ENCODE measurements at places on chromosomes 1 and 21. TPM values are rescaled to one million over a fixed set of nuclear protein-coding genes. Genes with fewer than 3 reads are reported as not detected.

Gene OSCP1
- total RNA-seq, result 10.2 TPM

Gene OR2W3
- total RNA-seq, result 3.0 TPM

Gene ZNF695
- total RNA-seq, result not detected

Gene SAMD13
- total RNA-seq, result 0.41 TPM

Gene CYP4B1
- 50.3 TPM for total RNA-seq

Gene GPR52
- 1.5 TPM for total RNA-seq

Gene BSDC1
- 69.9 TPM for total RNA-seq

Gene CD1C
- not detected for total RNA-seq

Gene TSSK3
- not detected for total RNA-seq

Gene CHIT1
- total RNA-seq, result not detected

Gene FCMR
- 1.1 TPM for total RNA-seq

DNA sequence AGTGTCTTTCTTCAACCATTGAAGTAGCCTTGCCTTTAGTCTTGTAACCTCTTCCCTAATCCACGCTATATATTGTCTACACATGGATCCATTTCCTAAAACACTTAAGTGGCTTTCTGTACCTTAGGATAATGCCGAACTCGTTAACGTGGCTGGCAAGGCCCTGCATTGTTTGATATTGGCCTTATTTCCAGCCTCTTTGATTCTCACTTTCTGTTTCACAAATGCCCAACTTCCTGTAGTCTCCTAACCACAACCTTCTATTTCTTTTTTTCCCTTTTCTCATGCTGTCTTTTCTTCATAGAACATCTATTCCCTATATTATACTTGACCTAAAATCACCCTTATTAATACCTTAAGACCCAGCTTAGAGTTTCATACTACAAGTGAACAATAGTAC is 536.0 kb downstream of the LMO4 start:
- H3K27me3 ChIP-seq, result no peaks in the 10 kb centered on the region
- no peaks in the 10 kb centered on the region for H3K4me1 ChIP-seq
- H3K4me3 ChIP-seq, result no peak overlapping the region
- DNase-seq, result no peak
- H3K27ac ChIP-seq, result no peak overlapping the region
- H3K36me3 ChIP-seq, result no peaks in the 10 kb centered on the region

- H3K27me3 ChIP-seq, result no peaks in the 10 kb centered on the region
- H3K36me3 ChIP-seq, result no peaks in the 10 kb centered on the region
- no peak overlapping the region for H3K4me3 ChIP-seq
- DNase-seq, result no peak
Observed at GRCh38 chr1:81304187-81304586, 496.5 kb upstream of the ADGRL2 start.

GRCh38 chr1:105368446-105368845 is 1618.7 kb downstream of the AMY1C start:
- no peak for DNase-seq
- no peaks in the 10 kb centered on the region for H3K27me3 ChIP-seq
- H3K4me3 ChIP-seq, result no peak overlapping the region

GRCh38 chr1:39003794-39004193 is 12.7 kb downstream of the AKIRIN1 start:
- peaks cover 4% of the 10 kb centered on the region for H3K4me1 ChIP-seq
- H3K27me3 ChIP-seq, result no peaks in the 10 kb centered on the region
- H3K4me3 ChIP-seq, result no peak overlapping the region
- H3K36me3 ChIP-seq, result peaks cover 72% of the 10 kb centered on the region

GRCh38 chr1:101898137-101898536 is 98.6 kb downstream of the OLFM3 start:
- H3K4me1 ChIP-seq, result no peaks in the 10 kb centered on the region
- H3K27ac ChIP-seq, result no peak overlapping the region
- H3K4me3 ChIP-seq, result no peak overlapping the region
- no peak for DNase-seq
- no peaks in the 10 kb centered on the region for H3K36me3 ChIP-seq

DNA sequence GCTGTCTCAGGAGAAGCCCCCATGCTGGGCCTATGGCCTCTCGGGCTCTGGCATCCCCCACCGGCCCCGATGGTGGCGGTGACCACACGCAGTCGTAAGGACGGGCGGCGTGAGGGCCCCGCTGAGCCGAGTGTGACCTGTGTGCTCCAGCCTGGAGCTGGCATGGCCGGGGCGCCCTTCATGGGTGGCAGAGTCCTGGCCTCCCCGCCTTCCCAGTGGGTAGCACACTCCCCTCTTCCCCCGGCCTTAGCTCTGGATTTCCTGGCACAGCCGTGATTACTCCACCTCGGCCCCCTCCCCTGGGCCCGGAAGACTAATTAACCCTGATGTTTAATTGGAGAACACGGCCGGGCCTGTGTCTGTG is 44.6 kb downstream of the SLX9 start:
- H3K4me3 ChIP-seq, result no peak overlapping the region
- no peaks in the 10 kb centered on the region for H3K4me1 ChIP-seq
- peak; percentile 58 for DNase-seq
- no peaks in the 10 kb centered on the region for H3K27me3 ChIP-seq

GRCh38 chr21:33256019-33256418 is 10.1 kb upstream of the IL10RB start:
- no peaks in the 10 kb centered on the region for H3K27me3 ChIP-seq
- no peaks in the 10 kb centered on the region for H3K4me1 ChIP-seq
- H3K4me3 ChIP-seq, result no peak overlapping the region

GRCh38 chr1:225449774-225450173 is 21.9 kb upstream of the LBR start:
- H3K36me3 ChIP-seq, result no peaks in the 10 kb centered on the region
- no peaks in the 10 kb centered on the region for H3K27me3 ChIP-seq
- peaks cover 95% of the 10 kb centered on the region for H3K4me1 ChIP-seq
- DNase-seq, result peak; percentile 58
- H3K4me3 ChIP-seq, result no peak overlapping the region
- peak overlapping the region; percentile 93 for H3K27ac ChIP-seq

GRCh38 chr1:209434066-209434465 is 149.4 kb upstream of the CAMK1G start:
- H3K4me1 ChIP-seq, result no peaks in the 10 kb centered on the region
- H3K27ac ChIP-seq, result no peak overlapping the region
- H3K4me3 ChIP-seq, result no peak overlapping the region
- H3K27me3 ChIP-seq, result no peaks in the 10 kb centered on the region

DNA sequence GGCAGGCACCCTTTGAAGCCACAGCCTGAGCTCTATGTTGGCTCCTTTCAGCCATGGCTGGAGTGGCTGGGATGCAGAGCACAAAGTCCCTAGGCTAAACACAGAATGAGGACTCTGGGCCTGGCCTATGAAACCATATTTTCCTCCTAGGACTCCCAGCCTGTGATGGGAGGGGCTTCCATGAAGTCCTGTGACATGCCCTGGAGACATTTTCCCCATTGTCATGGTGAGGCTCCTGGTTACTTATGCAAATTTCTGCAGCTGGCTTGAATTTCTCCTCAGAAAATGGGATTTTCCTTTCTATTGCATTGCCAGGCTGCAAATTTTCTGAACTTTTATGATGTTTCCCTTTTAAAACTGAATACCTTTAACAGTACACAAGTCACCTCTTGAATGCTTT is 61.3 kb downstream of the VCAM1 start:
- H3K4me1 ChIP-seq, result no peaks in the 10 kb centered on the region
- no peak for DNase-seq
- no peaks in the 10 kb centered on the region for H3K27me3 ChIP-seq

- DNase-seq, result no peak
- no peaks in the 10 kb centered on the region for H3K4me1 ChIP-seq
- H3K36me3 ChIP-seq, result no peaks in the 10 kb centered on the region
Observed at GRCh38 chr1:14822493-14822892, 224.0 kb downstream of the KAZN start.

- H3K36me3 ChIP-seq, result peaks cover 5% of the 10 kb centered on the region
- no peaks in the 10 kb centered on the region for H3K27me3 ChIP-seq
- DNase-seq, result peak; percentile 76
- H3K4me1 ChIP-seq, result peaks cover 23% of the 10 kb centered on the region
- peak overlapping the region; percentile 92 for H3K27ac ChIP-seq
Observed at GRCh38 chr1:179082333-179082998, 596 bp downstream of the TOR3A start.

DNA sequence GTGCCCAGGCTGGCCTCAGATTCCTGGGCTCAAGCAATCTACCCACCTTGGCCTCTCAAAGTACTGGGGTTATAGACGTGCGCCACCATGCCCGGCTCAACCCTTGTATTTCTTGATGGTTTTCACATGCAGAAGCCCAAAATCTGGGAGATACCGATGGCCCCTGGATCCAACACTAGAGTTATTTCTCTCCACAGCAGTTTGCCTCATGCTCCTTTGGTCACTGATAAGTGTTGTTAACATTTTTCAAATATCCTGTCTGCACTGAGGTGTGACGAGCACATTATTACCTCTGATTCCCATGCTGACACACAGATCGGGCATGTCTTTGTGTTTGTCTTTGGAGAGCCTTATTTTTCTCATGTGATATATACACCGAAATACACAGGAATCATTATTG is 107.0 kb downstream of the KIF26B start:
- no peak overlapping the region for H3K27ac ChIP-seq
- no peak for DNase-seq
- no peak overlapping the region for H3K4me3 ChIP-seq
- peaks cover 9% of the 10 kb centered on the region for H3K27me3 ChIP-seq
- H3K36me3 ChIP-seq, result no peaks in the 10 kb centered on the region
- H3K4me1 ChIP-seq, result no peaks in the 10 kb centered on the region

- no peaks in the 10 kb centered on the region for H3K36me3 ChIP-seq
- peaks cover 14% of the 10 kb centered on the region for H3K4me1 ChIP-seq
- H3K27me3 ChIP-seq, result no peaks in the 10 kb centered on the region
- peak; percentile 58 for DNase-seq
- H3K4me3 ChIP-seq, result no peak overlapping the region
Observed at GRCh38 chr21:44443291-44443890, 11.9 kb upstream of the LRRC3 start.

- H3K27ac ChIP-seq, result no peak overlapping the region
- H3K36me3 ChIP-seq, result no peaks in the 10 kb centered on the region
- peaks cover 10% of the 10 kb centered on the region for H3K4me1 ChIP-seq
Observed at GRCh38 chr1:5727871-5728643, 264.2 kb downstream of the NPHP4 start.

DNA sequence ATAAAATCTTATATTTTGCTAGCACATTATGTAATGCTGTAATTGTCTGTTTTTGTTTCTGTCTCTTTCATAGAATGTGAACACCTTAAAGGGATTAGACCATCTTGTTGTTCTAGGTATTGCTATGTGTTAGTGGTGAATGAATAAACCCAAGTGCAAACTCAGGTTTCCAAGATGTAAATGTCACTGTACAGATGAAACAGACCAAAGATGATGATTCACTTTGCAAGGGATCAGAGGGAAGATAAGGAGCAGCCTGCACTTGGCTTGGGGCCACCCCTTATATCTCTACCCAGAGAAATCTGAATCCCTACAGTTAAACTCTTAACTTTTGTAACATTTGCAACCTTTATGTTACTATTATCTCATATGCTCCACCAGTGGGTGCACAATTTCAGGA is 25.4 kb downstream of the UROD start:
- H3K4me1 ChIP-seq, result no peaks in the 10 kb centered on the region
- H3K4me3 ChIP-seq, result no peak overlapping the region
- H3K36me3 ChIP-seq, result no peaks in the 10 kb centered on the region

- H3K27me3 ChIP-seq, result no peaks in the 10 kb centered on the region
- DNase-seq, result no peak
- no peaks in the 10 kb centered on the region for H3K36me3 ChIP-seq
- no peak overlapping the region for H3K4me3 ChIP-seq
- no peak overlapping the region for H3K27ac ChIP-seq
Observed at GRCh38 chr1:70331962-70332361, 22.6 kb downstream of the ANKRD13C start.

GRCh38 chr1:42462828-42463763 is at the start of gene CCDC30:
TSS of gene CCDC30 (plus strand) at chr1:42463286. CDS start at chr1:42480552, 17,266 bp downstream.
- peak; percentile 98 for DNase-seq
- peak within 1 kb of the TSS; percentile 51 for H3K27ac ChIP-seq
- H3K4me1 ChIP-seq, result peaks cover 18% of the 10 kb centered on the region
- no peaks in the 10 kb centered on the region for H3K27me3 ChIP-seq

DNA sequence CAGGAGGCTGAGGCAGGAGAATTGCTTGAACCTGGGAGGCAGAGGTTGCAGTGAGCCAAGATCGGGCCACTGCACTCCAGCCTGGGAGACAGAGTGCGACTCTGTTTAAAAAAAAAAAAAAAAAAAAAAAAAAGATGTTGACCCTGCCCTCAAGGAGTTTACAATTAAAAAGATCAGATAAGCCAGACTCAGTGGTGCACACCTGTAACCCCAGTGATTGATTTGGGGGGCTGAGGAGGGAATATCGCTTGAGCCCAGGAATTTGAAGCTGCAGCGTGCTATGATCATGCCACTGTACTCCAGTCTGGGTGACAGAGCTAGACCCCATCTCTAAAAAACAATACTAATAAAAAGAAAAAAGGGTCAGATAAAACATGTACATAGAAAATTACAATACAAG is 1.6 kb upstream of the SESN2 start:
- H3K4me1 ChIP-seq, result peaks cover 17% of the 10 kb centered on the region
- no peak overlapping the region for H3K27ac ChIP-seq
- H3K4me3 ChIP-seq, result no peak overlapping the region
- H3K36me3 ChIP-seq, result no peaks in the 10 kb centered on the region
- no peaks in the 10 kb centered on the region for H3K27me3 ChIP-seq
- DNase-seq, result peak; percentile 27

GRCh38 chr1:185058110-185058509 is 12.8 kb downstream of the RNF2 start:
- H3K4me3 ChIP-seq, result no peak overlapping the region
- DNase-seq, result no peak
- H3K36me3 ChIP-seq, result no peaks in the 10 kb centered on the region
- H3K27me3 ChIP-seq, result no peaks in the 10 kb centered on the region
- H3K4me1 ChIP-seq, result no peaks in the 10 kb centered on the region

DNA sequence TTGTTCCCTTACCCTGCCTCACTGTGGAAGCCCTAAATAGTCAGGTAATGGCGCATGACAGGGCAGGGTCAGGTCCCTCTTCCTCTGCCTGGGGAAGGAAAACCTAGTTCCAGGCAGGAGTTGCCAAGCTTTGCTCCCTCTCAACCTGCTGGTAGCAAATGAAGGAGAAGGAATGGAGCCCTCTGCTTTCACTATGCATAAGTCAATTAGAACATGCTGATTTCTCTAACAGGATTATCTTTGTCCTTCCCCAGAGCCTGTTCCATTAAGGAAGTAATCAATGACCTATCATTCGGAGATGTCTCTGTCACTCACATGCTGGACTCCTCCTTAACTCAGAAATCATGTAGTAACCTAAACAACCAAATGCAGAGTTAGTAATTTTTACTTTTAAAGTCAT is 161.8 kb upstream of the NFIA start:
- no peak overlapping the region for H3K27ac ChIP-seq
- no peaks in the 10 kb centered on the region for H3K4me1 ChIP-seq
- H3K4me3 ChIP-seq, result no peak overlapping the region
- no peaks in the 10 kb centered on the region for H3K27me3 ChIP-seq

DNA sequence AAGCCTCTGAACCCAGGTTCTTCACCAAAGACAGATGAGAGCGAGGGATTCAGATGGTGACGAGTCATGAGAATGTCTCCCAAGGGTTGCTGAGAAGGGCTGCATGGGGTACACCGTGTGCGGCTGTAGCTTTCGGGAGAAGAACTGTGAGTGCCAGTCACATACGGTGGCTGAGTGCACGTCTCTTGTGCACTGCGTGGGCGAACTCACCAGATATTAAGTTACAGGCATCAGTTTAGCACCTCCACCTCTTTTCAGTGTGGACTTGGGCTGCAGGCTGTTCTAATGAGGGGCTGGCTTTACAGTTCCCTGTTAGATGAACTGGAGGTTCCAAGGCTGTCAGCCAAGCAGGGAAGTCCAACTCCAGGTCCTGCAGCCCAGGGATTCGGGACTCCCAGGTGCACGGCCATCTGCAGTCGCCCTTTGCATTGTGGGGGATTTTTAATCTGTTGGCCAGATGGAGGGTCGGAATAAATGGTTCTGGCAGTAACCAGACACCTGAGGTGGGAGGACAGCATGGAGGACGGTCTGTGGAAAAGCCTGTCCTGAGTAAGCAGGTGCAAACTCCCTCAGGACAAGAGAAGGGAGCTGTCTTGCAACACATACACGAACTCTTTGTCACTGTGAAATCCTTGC is 26.5 kb upstream of the AVPR1B start:
- no peaks in the 10 kb centered on the region for H3K27me3 ChIP-seq
- DNase-seq, result no peak
- H3K4me3 ChIP-seq, result no peak overlapping the region
- H3K4me1 ChIP-seq, result no peaks in the 10 kb centered on the region

Measured in sigmoid colon (tissue), 7 donors.